ENCODE measurements at places on chromosomes 16 and 17.

- no peak for DNase-seq
Measured at GRCh38 chr17:74677558-74678466, 34.9 kb downstream of the CD300LF start.

DNA sequence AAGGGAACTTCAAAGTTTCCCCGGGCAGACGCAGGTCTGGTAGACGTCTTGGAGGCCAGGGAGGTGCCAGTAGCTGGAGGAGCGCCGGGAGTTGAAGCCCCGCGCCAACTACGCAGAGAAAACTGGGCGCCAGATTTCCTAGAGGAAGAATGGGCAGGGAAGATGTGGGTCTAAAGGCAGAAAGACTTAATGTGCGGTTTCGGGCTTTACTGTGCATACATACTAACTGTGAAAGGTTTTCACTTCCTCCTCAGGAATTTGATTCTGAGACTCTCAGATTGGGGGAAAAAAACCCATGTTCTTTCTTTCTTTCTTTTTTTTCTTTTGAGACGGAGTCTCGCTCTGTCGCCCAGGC, 331 bp upstream of the ZNF287 start:
- DNase-seq = no peak

DNA sequence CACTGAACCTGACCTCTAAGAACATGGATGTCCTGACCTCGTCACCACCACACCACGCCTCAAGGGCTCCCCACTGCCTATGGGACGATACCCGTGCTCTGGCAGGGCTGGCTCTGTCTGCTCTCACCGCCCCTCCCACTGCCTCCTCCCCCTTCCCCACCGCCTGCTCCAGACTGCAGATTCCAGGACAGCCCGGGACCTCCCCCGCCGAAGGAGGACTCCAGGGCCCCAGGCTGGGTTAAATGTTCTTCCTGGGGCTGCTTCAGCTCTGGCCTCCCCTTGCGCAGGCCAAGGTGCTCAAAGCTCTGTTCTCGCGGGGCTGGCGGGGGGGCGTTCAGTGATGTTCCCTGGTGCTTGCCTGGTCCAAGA, 3.1 kb downstream of the NPW start:
- no peak for DNase-seq

GRCh38 chr17:33140413-33141099, 148.9 kb downstream of the SPACA3 start:
- no peak for DNase-seq

DNA sequence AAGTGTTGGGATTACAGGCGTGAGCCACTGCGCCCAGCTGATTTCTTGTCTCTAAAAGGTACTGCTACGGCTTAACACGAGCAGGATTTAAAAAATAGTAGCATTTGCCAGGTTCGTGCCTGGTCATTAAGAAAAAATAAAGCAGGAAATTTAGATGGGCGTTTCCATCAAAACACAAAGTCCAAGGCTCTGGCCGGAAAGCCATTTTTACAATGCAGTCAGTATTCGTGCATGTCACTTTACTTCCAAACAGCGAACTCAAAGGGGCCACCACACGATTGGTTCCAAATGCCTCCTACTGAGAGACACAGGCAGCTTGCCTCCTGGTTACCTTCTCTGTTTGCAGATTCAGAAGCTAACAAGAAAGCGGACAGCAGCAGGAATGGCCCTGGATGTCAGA, 66.2 kb downstream of the MRM3 start:
- DNase-seq = no peak

DNA sequence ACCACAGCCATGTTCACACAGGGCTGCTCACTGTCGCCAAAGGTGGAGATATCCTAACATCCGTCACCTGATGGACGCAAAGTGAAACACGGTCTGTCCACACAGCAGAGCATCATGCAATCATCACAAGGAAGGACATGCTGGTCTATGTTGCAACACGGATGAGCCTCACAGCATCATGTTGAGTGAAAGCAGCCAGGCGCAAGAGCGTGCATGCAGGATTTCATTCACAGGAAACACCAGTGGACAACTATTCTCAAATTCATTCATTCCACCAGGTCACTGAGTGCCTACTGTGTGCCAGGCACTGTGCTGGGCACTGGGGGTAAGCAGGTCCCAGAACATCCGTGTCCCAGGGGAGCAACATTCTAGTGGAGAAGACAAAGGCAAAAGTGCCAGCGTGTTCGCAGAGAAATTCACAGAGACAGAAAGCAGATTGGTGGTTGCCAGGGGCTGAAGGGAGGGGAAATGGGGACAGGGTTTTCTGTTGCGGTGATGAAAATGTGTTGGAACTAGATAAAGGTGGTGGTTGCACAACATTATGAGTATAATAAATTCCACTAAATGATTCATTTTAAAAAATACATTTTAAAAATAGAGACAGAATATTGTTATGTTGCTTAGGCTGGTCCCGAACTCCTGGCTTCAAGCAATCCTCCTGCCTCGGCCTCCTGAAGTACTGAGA, 22.7 kb upstream of the KCNJ12 start:
- no peak for DNase-seq

Data from activated CD4-positive, alpha-beta T cell treated with anti-CD3 and anti-CD28 coated beads, Interleukin-2, amount 50 U/mL, for 24 hours (primary cell).